ENCODE measurements at places on chromosomes 3 and 15.

DNA sequence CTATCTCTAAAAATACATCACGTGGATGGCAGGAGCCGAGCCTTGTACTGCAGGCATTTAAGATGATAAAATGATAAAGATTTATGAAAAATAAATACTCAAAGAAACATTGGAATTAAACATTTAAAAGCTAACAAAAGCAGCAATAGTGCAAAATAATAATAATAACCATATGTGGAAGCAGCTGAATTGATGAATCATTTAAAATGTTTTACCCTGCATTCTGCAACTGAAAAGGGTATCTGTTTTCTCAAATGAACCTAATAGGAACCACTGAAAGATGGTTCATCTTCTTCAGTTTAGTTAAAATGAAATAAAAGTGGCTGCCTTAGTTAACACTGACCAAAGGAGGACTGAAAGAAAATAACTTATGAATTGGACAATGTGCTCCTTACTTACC lies 436.1 kb downstream of the TUSC7 start:
- DNase-seq = no peak

- DNase-seq = no peak
These were observed 2.2 kb upstream of the SENP2 start for GRCh38 chr3:185583925-185584324.

DNA sequence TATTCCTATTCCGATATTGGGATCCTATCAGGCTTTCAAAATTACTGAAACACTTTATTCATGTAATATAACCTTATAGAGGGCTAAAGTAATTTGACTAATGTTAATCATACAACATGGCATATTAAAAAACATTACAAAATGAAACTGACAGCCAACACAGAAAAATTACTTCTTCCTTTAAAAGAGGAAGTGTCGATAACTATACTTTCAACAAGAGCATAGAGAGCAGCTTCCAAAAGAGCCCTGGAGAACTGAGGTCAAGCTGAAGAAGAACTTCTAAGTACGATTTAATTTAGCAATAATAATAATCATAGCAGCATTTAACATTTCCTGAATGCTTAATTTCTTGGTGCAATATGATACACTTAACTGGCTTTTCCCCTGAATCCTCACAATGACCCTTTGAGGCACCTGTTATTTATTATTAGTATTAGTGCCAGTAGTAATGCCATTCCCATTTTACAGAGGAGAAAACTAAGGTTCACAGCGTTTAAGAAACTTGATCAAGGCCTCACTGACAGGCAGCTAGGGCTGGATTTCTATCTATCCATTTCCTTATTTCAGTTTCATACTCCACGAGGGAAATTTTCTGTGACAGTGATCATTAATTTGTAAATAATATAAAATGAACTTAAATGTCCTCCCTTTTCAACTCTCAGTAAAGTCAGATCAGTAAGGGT lies 181.6 kb downstream of the CFAP20DC start:
- DNase-seq = no peak

- no peak for DNase-seq
These were observed 3.5 kb downstream of the HDC start for GRCh38 chr15:50261981-50262380.

DNA sequence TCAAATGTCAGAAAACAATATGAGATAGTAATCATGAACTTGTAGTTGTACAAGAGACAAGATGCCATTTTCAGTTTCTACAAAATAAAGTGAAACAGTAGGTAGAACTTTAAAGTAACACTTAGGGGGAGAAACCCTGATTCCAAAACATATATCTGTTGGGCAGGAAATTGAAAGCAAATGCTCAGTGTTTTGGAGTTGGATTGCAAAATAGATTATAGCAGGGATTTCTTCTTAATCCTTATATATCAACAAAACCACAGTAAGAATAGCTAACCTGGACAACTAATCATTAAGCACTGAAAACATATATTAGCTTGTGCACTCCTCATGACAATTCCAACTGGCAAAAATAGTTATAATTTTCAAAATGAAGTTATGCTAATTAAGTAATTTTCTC lies 46.9 kb downstream of the COMMD2 start:
- no peak for DNase-seq

GRCh38 chr3:9230596-9230995 lies 18.9 kb downstream of the SRGAP3 start:
- no peak for DNase-seq

DNA sequence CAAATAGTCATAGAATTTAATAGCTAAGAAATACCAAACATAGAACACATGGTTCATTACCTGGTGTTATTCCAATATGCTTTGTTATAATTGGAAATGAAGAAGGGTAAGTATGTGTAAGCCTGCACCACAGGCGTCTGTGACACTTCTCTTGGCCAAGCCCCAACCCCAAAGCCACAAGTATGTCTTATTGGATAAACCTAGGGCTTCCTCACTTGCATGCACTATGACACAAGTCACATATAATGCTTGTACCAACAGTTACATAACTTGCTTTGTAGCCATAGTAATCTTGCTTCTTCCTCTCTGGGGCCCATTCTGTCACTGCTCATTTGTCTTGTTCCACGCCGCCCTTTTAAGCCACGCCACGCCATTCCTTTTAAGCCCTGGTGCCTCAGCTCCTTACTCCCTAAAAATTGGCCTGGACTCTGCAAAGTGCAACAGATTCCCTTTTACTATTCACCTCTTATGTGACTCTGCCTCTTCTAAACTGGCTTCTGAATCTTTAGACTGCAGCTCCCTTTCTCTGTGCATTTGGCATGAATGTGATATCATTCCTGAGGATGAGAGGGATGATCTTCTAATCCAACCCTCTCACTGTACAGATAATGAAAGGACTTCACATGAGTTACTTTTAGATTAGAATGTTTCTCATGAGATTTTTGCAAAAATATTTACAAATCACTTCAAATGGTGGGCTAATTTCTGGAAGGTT lies 48.1 kb upstream of the EPHA3 start:
- DNase-seq = no peak

- peak; percentile 87 for DNase-seq
These were observed 26.7 kb downstream of the FLNB start for GRCh38 chr3:58034738-58035523.

DNA sequence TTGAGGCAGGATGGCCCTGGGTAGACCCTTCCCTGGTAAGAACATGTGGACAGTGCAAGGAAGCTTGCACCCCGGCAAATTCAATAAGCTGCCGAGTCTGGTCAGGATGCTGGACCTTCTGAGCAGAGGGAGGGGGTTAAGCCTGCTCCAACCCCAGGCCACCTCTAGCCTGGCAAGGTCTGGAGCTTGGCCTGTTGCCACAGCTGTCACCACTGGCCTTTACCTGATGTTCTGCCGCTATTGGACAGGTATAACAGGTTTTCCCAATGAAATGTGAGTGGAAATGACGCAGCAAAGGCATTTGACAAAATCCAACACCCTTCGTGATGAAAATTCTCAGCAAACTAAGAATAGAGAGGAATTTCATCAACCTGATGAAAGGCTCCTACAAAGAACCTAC lies 699 bp upstream of the MESP1 start:
- DNase-seq = no peak

All from GM13977 (cell line).